ENCODE measurements at places on chromosomes 16 and 17. TPM values are rescaled to one million over a fixed set of nuclear protein-coding genes. Genes with fewer than 3 reads are reported as not detected.

CDH16 gene
- 1.4 TPM for total RNA-seq

CD300E gene
- 1.0 TPM for total RNA-seq

TBC1D3E gene
- total RNA-seq: not detected

KRTAP4-9 gene
- total RNA-seq: not detected

RNF112 gene
- 1.2 TPM for total RNA-seq

ABHD15 gene
- total RNA-seq: 9.0 TPM

CES1 gene
- total RNA-seq: 23.8 TPM

SLC16A3 gene
- total RNA-seq: 5.0 TPM

WSCD1 gene
- 1.8 TPM for total RNA-seq

KRTAP9-2 gene
- total RNA-seq: not detected

All from right atrium auricular region (tissue), 2 donors.